ENCODE measurements at places on chromosomes 6 and 20.

DNA sequence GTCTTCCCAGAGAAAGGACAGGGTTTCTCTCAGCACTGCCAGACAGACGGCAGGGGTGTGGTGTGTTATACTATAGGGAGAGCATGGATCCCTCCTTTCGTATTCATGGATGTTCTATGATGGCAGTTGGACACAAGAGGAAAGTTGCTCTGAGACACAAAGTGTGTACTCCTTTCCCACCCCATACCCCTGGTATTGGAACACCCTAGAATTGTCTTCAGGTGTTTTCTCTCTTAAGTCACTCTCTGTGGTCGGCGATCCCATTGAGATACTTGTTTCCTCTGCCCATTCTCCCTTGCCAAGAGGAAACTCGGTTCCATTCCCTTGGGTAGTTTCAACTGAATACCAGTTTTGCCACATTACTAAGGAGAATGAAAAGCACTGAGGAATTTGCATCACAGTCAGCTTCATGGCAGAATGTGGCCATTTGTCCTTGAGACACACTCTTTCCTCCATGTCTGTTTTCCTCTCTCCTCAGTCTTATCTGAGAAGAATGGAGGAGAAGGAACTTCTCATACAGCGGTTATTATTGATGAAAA is 53.4 kb downstream of the RNF182 start:
- no peak for DNase-seq

DNA sequence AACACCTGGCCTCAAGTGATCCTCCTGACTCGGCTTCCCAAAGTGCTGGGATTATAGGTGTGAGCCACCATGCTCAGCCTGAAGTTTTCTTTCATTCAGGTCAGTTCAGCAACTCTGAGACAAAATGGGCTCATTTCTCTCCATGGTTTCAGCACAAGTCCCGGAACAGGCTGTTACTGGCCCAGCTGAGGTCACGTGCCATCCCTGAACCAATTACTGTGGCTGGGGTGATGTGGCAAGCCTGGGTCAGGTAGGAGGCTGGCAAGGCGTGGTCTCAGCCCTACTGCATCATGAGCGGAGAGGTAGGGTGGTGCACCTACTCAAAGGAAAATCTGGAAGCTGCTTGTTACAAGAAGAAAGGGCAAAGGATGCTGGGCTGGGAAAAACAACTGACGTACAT is 326.4 kb downstream of the KIF16B start:
- no peak for DNase-seq

DNA sequence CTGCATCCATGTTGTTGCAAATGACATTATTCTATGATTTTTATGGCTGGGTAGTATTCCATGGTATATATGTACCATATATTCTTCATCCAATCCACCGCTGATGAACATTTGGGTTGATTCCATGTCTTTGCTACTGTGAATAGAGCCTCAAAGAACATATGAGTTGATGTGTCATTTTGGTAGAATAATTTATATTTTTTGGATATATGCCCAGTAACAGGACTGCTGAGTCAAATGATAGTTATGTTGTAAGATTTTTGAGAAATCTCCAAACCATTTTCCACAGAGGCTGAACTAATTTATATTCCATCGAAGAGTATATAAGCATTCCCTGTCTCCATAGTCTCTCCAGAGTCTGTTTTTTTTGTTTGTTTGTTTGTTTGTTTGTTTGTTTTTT is 1373.5 kb downstream of the GRIK2 start:
- no peak for DNase-seq

DNA sequence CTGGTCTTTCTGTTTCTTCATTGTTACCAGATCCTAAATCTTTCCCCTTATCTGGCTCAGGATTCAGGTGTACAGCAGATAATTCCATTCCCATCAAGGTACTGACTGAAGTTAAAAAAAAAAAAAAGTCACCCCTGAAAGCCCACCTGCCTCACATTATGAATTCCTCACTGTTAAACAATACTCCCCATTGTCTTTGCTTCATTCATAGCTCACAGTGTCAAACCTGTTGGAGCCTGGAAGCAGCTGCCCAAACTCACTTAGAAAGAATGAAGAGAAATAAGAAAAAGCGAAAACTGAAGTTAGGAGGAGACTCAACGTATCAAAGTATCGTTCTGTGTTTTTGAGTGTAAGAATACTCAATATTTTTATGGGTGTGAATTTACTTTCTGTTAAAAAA is 1.8 kb upstream of the DCBLD1 start:
- no peak for DNase-seq

DNA sequence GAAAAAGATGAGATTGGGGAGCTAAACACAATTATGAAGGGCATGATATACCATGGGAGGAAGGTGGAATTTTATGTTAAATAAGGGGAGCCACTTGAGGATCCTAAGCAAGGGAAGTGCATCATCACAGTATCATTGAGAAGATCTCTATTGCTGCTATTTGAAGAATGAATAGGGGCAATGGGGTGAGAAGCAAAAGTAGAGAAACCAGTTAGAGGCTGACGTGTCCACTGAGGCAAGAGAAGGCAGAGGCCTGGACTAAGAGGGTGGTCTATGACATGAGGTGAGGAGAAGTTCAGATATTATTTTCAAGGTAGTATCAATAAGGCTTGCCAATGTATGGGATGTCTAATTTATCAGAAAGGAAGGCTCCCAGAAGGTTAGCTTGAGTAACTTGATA is 111.6 kb downstream of the TENT5A start:
- no peak for DNase-seq

DNA sequence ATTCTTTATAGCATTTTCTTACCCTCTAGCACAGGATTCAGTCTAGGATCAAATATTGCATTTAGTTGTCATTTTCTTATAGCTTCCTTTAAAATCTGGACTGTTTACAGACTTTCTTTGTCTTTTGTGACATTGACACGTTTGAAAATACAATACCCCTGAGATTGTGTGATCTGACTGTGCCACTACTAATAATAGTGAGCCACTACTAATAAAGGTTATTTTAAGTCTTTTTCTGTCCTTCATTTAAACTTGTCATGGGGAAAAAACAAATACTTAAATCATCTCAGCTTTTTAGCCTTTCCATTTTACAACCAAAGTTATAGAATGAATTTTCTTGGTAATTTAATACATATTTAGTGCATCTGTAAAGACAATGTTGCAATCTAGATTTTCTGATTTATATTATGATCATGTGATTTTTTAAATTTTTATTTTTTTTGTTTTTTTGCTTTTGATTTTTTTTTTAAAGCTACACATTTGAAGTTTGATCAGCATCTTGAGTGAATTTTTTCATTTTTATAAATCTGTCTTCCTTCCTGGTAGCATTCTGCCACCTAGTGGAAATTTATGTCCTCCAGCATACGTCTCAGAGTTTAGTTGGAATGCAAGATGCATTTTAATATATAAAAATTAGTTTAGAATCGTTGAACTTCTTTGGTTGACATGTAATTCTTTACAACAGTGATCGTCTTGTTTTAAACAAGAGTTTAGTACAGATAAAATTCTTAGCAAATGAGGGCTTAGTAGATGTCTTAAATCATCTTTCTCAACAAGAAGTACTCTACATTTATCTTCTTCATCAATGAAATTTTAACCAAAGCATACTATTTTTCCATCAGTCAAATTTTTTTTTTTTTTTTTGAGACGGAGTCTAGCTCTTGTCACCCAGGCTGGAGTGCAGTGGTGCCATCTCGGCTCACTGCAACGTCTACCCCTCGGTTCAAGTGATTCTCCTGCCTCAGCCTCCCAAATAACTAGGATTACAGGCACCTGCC is 119.4 kb downstream of the NCOA3 start:
- no peak for DNase-seq

DNA sequence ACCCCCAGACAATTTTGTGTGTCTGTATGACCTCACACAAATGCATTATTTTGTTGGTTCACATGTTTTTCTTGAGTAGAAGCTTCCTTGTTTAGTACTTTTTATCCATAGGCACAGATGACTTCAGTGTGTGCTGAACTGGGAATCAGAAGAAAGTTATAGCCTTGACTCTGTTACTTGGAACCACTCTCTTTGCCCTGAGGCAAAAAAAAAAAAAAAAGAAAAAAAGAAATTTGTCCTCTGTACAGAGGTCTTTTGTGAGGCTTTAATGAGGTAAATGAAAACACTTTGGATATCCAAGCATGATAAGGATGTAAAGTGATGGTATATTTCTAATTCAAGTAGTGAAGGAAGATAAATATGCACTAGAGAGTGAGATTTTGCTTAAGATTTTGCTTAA is 51.9 kb downstream of the TRMT11 start:
- DNase-seq, result no peak

DNA sequence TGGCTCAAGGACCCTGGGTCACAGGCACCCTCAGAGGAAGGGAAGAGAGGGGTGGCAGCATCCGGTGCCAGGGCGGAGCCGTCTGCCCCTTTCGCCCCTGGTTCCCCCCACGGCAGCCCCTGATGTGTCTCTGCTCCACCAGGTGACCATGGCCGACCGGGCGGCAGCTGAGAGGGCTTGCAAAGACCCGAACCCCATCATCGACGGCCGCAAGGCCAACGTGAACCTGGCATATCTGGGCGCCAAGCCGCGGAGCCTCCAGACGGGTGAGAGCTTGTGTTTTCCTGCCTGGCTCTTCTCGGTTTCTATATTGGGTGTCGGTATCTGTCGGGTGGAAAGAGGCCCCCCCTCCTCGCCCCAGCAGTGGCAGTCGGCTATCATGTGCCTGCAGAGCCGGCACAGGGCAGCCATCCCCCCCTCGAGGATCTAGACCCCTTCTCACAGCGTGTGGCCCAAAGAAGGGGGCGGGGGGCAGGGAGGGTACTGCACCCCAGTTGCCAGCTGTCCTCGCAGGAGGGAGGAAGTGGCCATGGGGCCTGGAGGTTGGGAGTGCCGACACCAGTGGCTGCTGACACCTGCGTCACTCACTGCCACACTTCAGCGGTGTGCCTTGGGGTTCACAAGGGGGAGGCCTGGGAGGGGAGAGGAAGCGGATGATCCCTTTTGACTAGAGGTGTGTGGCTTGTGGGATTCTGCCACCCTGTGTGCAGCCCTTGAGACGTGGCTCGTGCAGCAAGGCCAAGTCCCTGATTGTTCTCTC is 1.5 kb downstream of the RBM38 start:
- DNase-seq, result no peak

DNA sequence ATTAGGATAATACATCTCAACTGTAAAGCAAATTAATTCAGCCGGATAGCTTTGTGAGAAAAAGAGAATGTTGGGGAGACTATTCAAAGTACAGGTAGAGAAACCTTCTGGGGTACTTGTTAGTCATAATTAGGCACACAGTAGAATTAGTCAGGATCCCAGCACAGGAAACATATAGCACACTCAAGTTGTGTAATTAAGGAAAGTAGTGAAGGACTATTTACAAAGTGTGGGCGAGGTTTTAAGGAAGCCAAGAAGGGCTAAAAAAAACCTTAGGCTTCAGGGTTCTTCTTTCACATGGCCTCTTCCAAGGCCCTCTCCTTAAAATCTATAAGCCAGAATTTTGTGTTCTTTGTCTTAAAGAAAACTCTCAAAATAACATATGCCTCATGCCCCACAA is 126.7 kb downstream of the RTN4IP1 start:
- DNase-seq, result no peak

GRCh38 chr20:31838646-31839292 is 6.6 kb downstream of the FOXS1 start:
- no peak for DNase-seq

DNA sequence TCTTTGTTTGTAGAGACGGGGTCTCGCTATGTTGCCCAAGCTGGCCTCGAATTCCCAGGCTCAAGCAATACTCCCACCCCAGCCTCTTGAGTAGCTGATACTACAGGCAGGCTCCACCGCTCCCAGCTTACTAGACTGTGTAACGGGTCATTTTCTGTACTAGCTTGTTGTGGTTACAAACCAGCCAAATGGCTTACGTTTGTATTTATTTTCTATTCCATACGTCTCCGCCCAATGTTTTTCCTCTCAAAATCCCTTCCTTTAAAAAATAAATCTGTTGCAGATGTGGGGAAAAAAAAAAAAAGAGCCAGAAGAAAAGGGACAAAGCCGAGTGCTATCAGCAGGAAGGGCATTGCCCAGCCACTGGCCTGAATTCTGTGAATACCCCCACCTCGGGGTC is 41.6 kb downstream of the PRND start:
- no peak for DNase-seq

GRCh38 chr6:136148051-136148450 is 102.1 kb downstream of the MTFR2 start:
- no peak for DNase-seq

- DNase-seq, result no peak
Measured at GRCh38 chr6:36065916-36066315, 38.3 kb downstream of the MAPK14 start.

DNA sequence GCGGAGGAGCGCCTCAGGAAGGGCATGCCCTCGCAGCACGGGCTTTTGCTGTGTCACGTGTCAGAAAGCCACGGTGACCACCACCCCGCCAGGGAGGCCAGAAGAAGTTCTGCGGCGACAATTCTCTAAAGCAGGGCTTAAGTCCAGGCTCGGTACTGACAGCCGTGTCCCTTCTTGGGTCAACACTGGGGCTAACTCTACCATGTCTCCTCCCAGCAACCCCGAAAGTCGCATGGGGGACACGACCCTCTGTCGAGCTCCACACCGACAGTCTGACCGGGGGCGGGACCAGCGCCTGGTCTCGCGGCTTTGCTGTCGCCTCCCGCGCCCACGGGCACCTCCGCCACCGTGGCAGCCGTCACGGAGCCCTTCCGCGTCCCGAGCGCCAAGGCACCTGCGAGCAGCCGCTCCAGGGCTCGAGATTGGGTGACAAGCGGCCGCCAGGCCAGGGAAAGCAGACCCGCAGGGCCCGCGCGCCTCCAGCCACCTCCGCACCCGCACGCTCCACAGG is 534 bp downstream of the NANP start:
- DNase-seq, result peak; percentile 5
